ENCODE measurements at places on chromosomes 5 and 9.
A peak's percentile ranks its signal among the peaks of the same experiment; 100 is the strongest.

DNA sequence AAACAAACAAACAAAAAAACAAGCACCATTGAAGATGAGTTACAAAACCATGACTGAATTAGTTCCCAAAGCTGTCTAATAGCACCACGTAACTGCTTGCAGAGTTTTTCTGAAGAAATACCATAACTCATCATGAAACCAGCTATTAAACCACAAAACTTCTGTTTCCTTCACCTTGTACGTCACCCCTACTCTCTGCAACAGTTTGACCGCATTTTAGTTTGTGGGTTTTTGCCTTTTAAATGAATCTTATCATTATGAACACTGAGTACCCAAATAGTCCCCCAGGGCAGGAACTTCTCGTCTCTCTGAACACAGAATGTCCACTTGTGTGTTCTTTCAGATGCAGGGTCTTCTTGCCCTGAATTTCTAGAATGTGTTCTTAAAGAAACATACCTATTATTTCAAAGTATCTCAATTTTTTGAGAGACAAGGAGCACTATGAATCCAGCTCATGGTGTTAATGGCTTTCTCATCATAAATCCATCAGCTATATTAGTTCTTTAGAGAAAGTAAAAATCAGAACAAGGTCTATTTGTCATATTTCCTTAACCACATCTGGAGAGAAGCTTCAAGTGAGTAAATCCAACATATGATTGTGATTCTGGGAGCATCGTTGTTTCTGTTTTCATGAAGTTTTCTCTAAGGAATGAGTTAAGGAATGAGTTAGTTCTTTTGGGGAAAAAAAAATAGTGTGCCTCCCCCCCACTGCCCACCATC, 210.6 kb downstream of the AUH start:
- no peak for DNase-seq

DNA sequence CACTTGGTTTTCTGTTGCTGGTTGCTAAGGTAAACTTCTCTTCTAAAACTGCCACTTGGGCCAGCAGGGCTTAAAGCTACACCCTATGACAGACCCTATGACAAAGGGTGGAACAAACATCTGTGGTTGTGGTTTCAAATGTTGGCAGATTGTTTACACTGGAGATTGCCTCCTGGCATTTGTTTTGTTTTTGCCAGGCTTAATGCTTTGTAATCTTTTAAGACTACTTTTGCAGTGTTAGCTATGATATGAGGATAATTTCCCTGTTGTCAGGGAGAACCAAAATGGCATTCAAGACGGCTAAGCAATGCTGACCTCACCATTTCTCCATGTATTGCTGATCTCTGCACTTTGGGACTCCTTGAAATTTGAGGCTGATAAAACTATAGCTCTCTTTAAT, 50.3 kb downstream of the MAMDC2 start:
- no peak for DNase-seq

DNA sequence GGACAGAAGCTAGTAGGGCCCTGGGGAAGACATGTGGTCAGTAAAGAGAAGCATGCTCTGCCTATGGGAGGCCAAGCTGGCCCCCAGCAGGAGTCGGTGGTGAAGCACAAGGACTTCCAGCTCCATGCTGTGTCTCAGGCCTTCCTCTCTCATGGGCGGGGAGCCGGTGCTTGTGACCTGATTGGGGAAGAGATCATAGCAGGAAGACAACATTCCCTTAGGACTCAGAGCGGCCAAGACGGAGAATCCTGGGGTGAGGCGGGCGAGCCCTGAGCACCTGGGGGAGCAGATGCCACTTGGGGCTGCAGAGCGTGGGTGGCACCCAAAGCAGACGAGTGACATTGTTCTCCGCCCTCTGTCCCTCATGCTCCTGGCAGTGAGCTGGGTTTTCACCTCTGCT, 33.3 kb upstream of the CNOT6 start:
- DNase-seq = no peak

DNA sequence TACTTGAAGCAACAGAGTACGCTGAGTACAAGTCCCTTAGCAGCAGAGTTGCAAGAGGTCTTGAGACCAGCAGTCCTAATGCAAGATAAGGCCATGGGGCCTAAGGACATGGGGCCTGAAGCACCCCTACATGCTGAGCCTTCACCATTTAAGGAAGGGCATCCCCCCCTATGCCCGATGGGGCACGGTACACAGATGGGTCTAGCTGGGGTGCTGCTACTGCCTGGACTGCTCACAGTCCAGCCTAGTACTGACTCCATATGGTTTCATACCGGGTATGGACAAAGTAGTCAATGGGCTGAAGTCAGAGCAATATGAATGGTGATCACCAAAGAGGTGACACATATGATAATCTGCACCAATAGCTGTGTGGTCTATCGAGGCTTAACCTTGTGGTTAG, 178.3 kb downstream of the PDE4D start:
- no peak for DNase-seq

DNA sequence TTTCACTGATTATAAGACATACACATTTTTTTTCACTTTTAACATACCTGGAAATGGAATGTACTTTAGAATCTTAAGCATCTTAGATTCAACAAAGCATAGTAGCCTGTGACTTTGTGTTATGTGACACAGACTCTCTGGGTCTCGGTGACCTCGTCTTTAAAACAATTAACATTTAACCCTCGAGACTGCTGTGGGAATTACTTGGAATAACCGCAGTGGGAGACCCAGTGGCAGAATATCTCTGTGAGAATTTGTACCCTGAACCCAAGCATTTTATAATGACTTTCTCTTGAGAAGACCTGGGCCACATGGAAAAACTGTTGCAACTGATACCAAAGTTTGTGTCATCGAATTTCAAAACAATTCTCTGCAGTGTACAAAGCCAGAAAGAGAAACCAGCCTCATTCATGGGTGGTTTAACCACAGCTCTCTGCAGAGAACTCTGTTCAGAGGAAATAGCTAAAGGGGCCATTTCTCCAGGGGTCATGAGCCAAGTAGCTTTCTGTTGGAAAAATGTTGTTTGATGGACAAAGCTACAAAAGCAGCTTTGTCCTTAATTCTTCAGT, 10.0 kb upstream of the RETREG1 start:
- no peak for DNase-seq

- DNase-seq = no peak
These were observed 40.5 kb upstream of the MYO10 start for GRCh38 chr5:16976625-16977008.

- no peak for DNase-seq
These were observed 424.6 kb downstream of the MED10 start for GRCh38 chr5:5953584-5954274.

DNA sequence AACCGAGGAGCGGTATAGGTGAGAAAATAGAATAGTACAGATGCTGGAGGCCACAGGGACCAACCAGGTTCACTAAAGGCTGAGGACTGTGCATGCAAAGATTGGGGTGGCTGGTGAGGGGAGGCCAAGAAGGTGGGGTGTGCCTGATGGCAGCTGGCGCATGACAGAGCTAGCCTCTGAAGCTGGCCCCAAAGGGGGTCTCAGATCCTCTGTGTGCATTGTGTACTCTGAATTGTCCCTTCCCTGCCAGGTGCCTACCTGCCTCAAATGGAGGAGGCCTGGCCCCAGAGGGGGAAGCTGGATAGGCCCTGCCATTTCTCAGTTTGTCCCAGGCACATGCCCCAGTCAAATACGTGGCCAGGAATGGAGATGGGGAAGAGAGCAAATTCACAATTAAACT, 63.1 kb downstream of the CRB2 start:
- no peak for DNase-seq

- DNase-seq = no peak
These were observed 2.0 kb downstream of the PPP3R2 start for GRCh38 chr9:101592788-101593187.

- no peak for DNase-seq
These were observed 594.8 kb downstream of the DMRTA1 start for GRCh38 chr9:23041466-23041865.

- no peak for DNase-seq
These were observed 47.4 kb downstream of the NDUFS4 start for GRCh38 chr5:53607886-53608285.

DNA sequence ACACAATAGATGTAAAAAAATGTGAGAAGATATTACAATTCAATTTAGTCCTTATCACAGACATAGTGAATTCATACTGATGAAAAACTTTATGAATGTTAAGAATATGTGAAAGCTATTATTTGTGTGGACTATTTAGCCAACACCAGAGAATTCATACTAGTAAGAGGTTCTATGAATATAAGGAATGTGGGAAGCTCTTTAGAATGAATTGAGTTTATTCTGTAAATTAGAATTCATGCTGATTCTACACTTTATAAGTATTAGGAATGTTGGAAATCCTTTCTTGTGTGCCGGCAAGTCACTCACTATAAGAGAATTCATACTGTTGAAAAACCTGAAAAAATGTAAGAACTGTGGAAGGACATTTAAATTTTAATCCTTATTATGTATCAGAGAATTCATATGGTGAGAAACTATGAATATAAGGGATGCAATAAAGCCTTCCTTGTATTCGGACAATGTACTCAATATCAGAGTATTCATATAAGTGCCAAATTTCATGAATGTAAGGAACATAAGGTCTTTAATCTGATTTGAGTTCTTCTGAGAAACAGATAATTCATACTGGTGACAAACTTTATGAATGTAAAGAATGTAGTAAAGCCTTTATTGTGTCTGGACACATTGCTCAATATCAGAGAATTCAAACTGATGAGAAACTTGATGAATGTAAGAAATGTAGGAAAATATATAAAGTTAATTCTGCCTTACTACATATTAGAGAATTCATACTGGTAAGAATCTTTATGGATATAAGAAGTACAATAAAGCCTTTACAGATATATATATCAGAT, 21.6 kb upstream of the PCDHA1 start:
- DNase-seq = no peak

GRCh38 chr5:180622910-180623309, 26.5 kb downstream of the FLT4 start:
- DNase-seq = no peak

GRCh38 chr5:40374853-40375252, 304.9 kb upstream of the PTGER4 start:
- no peak for DNase-seq

DNA sequence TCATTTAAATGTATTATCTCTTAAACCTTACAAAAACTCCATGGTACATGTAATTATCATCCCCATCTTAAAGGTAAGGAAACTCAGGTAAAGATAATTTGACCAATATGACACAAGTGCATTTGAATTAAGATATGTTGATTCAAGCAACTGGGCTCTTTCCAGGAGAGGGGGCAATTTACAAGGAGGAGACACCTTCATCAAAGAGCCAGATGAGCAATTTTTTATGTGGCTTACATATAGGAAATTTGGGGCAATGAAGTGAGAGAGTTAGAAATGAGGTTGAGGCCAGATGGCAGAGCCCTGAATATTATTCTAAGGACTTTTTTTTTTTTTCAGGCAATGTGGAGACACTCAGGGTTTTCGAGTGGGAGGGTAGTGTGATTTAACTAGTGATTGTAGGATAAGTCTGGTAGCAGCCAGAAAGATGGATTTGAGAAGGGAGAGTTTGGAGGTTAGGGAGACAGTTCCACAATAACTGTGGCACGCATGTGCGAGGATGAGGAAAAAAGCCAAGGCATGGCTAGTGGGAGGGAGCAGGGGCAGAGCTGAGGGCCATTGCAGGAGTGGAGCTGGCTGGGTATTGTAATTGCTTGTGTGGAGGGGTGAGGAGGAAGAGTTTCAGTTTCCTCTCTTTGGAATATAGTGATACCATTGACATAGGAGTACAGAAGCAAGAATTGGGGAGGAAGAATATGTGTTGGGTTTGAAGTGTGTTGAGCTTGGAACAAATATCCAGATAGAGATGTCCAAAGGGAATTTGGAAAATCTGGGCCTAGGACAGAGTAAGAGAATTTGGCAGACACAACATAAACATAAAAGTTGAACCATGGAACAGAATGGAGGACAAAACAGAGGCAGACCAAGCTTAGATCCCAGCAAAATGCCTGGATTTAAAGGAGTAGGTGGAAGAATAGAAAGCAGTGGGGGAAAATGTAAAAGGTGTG, 72.0 kb downstream of the ACTBL2 start:
- DNase-seq = no peak

DNA sequence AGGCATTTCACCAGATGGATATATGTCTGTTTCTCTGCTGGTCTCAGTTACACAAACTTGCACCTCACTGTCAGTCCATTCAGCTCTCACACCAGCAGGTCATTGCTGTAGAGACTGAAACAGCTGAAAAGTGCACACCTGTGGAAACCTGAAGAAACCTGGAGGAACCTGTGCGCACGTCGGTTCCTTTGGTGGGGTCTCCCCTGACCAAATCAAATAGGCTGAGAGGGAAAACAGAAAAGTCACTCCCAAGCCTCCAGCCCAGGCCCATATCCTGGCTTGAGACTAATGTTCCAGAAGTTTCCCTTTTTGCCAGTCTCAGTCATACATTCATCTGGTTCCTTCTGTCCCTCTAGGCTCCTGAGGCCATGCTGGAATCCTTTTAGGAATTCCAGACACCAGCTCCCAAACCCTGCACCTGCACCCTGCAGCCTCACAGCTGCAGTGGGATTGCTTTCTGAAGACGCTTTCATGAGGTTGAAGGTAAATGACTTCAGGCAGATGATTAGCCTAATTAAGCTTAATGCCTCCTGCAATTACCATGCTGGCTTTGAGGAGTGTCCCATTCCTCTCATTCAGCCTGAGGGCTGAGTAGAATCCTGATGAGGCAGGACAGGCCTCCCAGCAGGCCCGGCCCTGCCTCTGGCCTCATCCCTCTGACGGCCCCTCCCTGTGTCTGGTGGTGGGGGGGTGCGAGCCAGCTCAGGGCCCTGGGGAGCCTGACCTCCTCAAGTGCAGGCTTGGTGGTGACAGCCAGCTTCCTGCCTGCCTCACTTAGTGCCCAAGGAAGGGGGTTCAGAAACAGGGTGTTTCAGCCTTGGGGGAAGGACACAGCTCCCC, 24.3 kb upstream of the CXCL14 start:
- no peak for DNase-seq

- no peak for DNase-seq
These were observed 295.6 kb downstream of the PDE4D start for GRCh38 chr5:59597690-59598546.

GRCh38 chr9:121271368-121272341, 3.7 kb downstream of the GSN start:
- DNase-seq = peak; percentile 45

GRCh38 chr5:172773481-172774469, 2.8 kb upstream of the DUSP1 start:
- no peak for DNase-seq

DNA sequence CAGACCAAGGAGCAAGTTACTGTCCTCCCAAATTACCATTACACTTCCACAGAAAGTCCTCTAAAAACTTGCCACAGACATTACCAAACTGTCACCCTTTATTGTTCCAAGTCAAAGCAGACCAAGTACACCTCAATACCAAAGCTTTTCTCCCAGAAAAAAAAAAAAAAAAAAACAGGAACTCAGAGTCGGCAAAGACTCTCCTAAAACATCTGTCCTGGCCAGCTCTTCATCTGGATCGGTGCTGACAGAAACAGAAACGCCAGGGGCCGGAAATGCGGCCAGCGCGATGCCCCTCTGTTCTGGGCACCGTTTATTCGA, 718 bp downstream of the DEPDC1B start:
- no peak for DNase-seq

GRCh38 chr5:173010021-173010420, 26.4 kb downstream of the ATP6V0E1 start:
- no peak for DNase-seq

- DNase-seq = no peak
These were observed 46.8 kb downstream of the MTMR12 start for GRCh38 chr5:32265902-32266301.

Data from amygdala (tissue), 56 donors.